GM03348 (cell line): ENCODE measurements at places on chromosomes 11 and 22.

GRCh38 chr11:48096588-48097525 is 116.5 kb downstream of the PTPRJ start:
- DNase-seq = no peak

DNA sequence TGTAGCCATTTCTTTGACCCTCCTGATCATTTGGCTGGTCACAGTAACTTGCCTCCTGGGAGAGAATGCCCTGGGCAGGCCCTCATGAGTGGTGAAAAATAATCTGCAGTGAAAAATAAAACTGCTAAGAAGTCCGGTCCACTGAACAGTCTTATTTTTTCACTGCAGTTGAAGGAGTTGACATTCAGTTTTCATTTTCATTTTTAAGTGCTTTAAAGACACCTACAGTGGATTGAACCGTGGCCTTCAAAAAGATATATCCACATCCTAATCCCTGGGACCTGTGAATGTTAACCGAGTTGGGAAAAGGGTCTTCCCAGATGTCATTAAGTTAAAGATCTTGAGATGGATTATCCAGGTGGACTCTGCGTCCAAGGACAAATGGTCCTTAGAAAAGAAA is 153.6 kb upstream of the GRK3 start:
- DNase-seq = no peak

DNA sequence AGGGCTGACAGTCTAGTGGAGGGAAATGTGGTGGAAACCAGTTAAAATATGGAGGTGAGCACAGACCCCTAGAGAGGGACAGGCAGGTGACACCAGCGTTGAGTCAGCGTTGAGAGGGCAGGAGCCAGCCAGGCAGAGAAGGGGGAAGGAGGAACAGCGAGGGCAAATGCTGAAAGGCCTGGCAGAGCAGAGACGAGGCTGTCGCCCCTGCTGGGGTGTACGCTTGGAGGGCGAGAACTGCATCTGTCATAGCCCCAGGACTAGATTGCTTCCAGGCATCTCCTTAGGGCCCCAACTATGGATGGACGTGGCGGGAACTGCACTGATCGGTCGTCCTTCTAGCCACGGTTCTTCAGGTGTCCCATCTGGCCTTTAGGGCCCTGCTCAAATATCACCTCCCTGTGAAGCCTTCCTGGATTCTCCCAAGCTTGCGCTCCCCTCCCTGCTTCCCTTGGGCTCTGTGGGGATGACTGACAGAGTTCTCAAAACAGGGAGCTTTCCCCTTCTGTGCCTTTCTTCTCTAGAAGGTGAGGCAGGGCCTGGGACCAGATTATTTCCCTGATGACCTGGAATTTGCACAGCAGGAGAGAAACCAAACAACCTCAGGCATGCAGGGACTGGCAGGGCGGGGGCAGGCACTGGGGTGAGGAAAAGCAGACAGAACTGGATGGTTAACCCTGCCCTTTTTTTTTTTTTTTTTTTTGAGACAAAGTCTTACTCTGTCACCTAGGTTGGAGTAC is 11.1 kb downstream of the SYNGR1 start:
- DNase-seq = no peak

DNA sequence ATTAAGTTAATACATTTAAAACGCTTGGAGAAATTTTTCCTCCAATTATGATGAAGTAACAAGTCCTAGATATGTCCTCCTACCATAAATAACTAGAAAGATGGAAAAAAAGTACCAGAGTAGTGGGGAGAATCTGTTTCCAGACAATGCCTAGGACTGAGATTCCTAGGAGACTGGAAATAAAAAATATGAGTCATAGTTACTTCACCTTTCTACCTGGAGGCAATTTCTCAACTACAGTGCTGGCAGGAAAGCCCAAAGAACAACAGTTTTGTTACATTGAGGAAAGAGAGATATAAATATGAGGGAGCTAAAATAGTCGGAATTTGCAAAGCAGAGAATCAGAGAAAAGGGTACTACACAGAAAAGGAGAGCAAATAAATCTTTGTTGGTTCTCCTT is 202.1 kb upstream of the ARHGAP42 start:
- no peak for DNase-seq

GRCh38 chr11:114178656-114179055 is 117.5 kb upstream of the NNMT start:
- no peak for DNase-seq

GRCh38 chr22:18966748-18967147 is 30.7 kb upstream of the PRODH start:
- no peak for DNase-seq

- no peak for DNase-seq
Measured at GRCh38 chr11:65356394-65356972, 1.9 kb downstream of the TIGD3 start.

DNA sequence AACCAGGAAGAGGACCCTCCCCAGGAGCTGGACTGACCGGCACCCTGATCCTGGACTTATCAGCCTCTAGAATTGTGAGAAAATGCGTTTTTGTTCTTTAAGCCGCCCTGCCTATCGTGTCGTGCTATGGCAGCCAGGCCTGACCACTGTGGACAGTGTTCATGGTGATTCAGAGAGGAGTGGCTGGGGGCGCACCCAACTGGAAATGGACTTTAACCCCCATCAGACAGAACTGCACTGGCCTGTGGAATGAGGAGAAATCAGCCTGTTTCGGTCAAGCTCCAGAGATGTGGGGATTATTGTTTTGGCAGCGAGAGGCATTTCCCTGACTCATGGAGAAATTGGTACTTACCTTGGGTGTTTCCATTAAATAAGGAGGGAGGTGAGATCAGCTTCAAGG is 1437.8 kb downstream of the BRD1 start:
- no peak for DNase-seq
